Activated naive CD8-positive, alpha-beta T cell treated with anti-CD3 and anti-CD28 coated beads, Interleukin-2, amount 10 ng/mL, durations not matched to agents 7 days and 5 days (primary cell): ENCODE measurements at places on chromosomes 5 and 9. TPM values are rescaled to one million over a fixed set of nuclear protein-coding genes. Genes with fewer than 3 reads are reported as not detected.

GRCh38 chr9:84744195-84744594 lies 74.7 kb downstream of the NTRK2 start:
- no peaks in the 10 kb centered on the region for H3K36me3 ChIP-seq
- DNase-seq: no peak

PLCXD3 gene
- not detected for total RNA-seq

ADAMTS2 gene
- total RNA-seq: not detected

DNA sequence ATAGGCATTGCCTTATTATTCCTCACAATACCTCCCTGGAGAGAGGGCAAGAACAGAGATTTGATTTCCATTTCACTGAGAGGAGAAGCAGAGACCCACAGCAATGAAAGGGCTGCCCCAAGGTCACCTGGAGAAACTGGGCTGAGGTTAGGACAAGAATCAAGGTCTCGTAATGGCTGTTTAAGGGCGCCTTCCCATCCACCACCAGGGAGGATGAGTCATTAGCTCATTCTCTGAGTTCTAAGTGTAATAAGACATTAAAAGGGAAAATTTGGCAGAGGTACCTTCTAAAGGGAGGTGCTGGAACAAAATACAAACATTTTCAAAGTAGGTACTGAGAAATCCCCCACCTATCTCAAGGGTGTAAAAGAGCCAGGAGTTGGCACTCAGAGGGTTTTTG lies 52.6 kb upstream of the TCERG1 start:
- no peak for DNase-seq
- no peak overlapping the region for H3K27ac ChIP-seq
- no peaks in the 10 kb centered on the region for H3K36me3 ChIP-seq
- H3K4me1 ChIP-seq: no peaks in the 10 kb centered on the region
- no peak overlapping the region for H3K4me3 ChIP-seq
- peaks cover 20% of the 10 kb centered on the region for H3K27me3 ChIP-seq

GRCh38 chr9:81113453-81114124 lies 575.8 kb downstream of the TLE1 start:
- DNase-seq: no peak
- H3K27me3 ChIP-seq: no peaks in the 10 kb centered on the region
- H3K4me3 ChIP-seq: peak overlapping the region; percentile 33
- H3K27ac ChIP-seq: peak overlapping the region; percentile 68
- H3K36me3 ChIP-seq: no peaks in the 10 kb centered on the region

GPR150 gene
- 1.0 TPM for total RNA-seq

RFK gene
- total RNA-seq: 12.8 TPM

DNA sequence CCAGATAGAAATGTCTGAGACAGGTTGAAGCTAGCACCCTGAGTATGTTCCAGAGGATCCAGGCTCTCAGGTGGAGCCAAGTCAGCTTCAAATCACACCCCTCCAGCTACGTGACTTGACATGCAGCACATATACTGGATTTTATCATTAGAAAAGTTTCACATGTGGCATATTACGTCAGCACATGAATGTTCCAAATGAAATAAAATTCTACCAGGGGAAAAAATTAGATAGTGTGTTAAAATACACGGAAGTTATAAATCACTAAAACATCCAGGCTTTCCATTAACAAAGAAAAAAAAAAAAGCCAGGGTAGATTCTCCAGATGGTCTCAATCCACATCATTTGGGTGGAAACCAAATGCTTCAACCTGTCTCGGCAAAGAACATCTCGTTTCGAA lies 251.6 kb downstream of the MPDZ start:
- H3K4me3 ChIP-seq: no peak overlapping the region
- DNase-seq: no peak
- no peaks in the 10 kb centered on the region for H3K27me3 ChIP-seq
- H3K4me1 ChIP-seq: no peaks in the 10 kb centered on the region
- no peak overlapping the region for H3K27ac ChIP-seq

DNA sequence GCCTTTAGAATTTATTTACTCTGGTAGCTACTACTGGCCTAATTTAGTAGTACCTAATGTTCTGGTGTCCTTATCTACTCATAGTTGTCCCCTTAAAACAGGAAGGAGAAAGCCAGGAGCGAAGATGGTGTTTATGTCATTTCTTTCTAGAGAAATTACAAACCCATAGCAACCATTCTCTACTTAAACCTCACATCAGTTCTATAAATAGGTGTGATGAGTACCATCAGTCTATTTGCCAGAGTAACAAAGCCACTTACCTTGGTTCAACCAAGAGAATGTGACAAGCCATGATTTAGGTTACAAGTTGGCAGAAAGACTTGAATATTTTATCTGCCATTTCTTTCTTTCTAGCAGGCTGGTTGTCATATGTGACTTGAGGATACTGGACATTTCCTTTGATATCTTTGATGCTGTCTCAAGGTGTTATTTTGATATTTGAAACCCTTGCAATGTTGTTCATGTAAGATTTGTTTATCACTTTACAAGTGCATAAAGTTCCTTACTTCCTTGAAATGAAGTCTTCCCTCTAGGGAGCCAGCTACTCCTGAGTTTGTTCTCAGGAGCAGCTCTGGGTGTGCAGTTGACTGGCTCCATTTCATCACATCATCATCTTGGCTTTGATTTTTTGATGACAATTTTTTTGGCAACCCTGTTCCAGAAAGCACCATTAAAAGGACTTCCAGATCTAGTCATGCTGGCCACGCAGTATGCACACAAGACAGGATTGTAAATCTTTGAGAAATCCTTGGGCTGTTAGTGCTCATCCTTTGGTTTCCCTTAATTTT lies 286.8 kb downstream of the ARHGAP26 start:
- no peak overlapping the region for H3K4me3 ChIP-seq
- H3K27ac ChIP-seq: no peak overlapping the region
- peaks cover 2% of the 10 kb centered on the region for H3K27me3 ChIP-seq
- DNase-seq: no peak
- H3K4me1 ChIP-seq: peaks cover 5% of the 10 kb centered on the region

SHOC1 gene
- total RNA-seq: not detected

- DNase-seq: no peak
- H3K36me3 ChIP-seq: no peaks in the 10 kb centered on the region
- peaks cover 27% of the 10 kb centered on the region for H3K27me3 ChIP-seq
- H3K4me1 ChIP-seq: peaks cover 14% of the 10 kb centered on the region
These were observed 17.3 kb upstream of the SPTLC1 start for GRCh38 chr9:92132501-92132900.

PRLR gene
- not detected for total RNA-seq
